NCI-H146 (cell line): ENCODE measurements at places on chromosomes 2 and 18.

GRCh38 chr2:141554810-141555209 is 576.0 kb downstream of the LRP1B start:
- no peak for DNase-seq

- DNase-seq: no peak
These were observed 250.8 kb upstream of the CTAGE1 start for GRCh38 chr18:22668496-22668895.

- DNase-seq: no peak
These were observed 44.7 kb upstream of the SIX2 start for GRCh38 chr2:45053966-45054365.

GRCh38 chr2:9236867-9237266 is 30.3 kb downstream of the ASAP2 start:
- no peak for DNase-seq

GRCh38 chr2:19579461-19579860 is 221.0 kb upstream of the OSR1 start:
- DNase-seq: no peak

GRCh38 chr2:119119076-119119785 is 39.3 kb downstream of the C1QL2 start:
- no peak for DNase-seq

DNA sequence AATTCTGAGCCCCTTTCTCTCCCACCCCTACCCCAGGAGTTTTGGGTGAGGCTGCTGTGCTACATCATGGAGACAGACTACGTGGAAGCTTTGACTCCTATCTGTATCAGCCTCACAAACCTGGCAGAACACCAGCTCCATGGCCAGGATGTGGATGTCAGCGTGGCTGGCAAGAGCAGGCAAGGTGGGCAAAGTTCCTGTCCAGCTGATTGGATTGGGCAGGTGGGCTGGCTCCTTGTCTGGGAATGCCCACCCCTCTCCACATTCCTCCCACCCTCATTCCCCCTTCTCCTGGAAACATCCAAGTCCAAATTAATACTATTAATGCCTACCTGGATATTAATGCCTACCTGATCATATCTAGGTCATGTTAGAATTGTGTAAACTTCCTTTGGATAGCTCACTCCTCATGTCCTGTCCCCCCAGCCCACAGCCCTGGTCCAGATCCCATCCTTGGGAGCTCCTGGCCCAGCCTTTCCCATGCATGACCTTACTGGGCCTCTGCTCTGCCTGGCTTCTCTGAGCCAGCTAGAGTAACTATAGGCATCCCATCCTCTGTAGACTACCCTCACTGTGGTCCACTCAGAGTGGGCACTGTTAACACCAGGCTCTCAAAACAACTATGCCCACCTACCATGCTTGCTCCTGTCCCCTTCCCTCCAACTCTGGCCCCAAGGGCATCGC is 24.1 kb downstream of the MROH2A start:
- no peak for DNase-seq

DNA sequence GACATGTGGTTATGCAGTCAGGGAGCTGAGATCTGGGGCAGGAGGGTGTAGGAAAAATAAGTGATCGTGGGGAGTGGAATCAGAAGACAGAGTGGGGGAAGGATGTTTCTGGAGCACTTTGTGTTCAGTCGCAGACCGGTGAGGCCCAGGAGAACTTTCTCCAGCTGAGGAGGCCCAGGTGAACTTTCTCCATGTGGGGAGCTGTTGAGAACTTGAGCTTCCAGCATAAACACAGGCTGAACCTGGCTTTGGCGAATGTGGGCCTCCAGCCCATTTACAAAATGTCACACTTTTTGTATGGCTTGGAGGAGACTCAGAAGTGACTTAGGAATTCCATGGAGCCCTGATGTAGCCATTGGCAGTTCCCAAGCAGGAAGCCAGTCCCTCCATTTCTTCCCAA is 108.5 kb downstream of the VAPA start:
- no peak for DNase-seq

DNA sequence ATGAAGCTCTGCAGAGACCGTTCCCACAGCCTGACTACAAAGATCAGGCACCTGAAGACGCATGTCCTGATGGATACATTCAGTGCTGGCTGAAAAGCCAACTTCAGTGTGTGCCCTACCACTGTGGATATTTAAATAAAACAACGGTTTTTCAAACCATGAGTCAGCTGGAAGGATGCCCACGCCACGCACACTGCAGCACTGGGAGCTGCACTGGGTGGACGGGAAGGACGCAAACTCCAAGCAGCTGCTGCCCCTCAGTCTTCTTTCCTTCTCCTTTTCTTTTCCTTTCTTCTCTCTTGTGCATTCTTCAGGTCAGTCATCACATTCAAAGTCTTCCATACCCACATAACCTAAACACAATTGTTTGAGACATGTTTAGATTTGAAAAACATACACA is 7.9 kb downstream of the TMEM18 start:
- DNase-seq: no peak

GRCh38 chr2:40544072-40544471 is 92.2 kb upstream of the SLC8A1 start:
- no peak for DNase-seq

GRCh38 chr2:232418056-232418455 is 11.4 kb downstream of the ALPG start:
- no peak for DNase-seq

DNA sequence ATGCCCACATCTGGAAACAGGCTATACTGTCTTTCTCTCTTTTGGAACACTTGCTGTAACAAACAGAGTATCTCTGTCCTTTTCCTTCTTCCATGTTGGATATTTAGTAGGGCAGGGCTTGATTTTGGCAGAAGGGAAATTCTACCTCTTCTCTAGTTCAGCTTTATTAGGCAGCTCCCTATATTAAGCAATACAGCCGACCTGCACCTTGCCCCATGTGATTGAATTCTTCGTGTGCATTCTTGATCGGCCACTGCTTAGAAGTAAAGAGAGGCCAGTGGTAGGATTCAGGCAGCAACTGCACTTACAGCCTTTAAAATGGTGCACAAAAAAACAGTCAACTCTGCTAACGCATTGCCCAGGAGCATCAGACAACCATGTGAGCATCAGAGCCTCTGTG is 31.3 kb upstream of the FIGN start:
- DNase-seq: no peak

- DNase-seq: no peak
These were observed 43.8 kb downstream of the APOB start for GRCh38 chr2:20999906-21000645.

GRCh38 chr2:144567745-144568144 is 47.8 kb upstream of the ZEB2 start:
- peak; percentile 8 for DNase-seq

GRCh38 chr2:109030870-109031475 is 42.0 kb upstream of the EDAR start:
- DNase-seq: no peak

- DNase-seq: no peak
These were observed 62.7 kb upstream of the GALNT5 start for GRCh38 chr2:157194844-157195243.

- DNase-seq: no peak
These were observed 308.8 kb upstream of the FAM98A start for GRCh38 chr2:33907866-33908265.

DNA sequence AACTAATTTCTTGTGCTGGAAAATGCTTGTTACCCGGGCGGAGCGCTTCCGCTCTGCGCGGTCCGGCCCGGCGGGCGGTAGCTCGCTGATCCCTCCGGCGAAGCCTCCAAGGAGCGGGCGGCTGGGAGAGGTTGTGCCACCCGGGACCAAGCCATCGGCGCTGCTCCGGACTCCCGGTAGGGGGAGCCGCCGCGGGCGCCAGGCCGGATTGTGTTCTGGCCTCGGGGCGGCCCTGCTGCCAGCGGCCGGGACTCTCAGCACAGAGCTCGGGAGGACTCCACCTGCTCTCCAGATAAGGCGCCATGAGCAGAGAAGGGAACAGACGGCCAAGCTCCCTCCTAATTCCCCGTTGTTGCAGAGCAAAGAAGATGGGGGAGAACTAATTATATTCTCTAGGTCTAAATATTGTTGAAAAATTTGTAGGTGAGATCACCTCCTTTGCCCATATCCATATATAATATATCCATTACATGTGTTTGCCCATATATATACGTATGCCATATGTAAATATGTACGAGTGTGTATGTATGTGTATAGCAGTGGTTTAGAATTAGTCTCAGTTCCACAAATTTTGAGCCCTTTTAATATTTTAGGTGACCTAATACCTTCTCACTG is 13.8 kb upstream of the SATB2 start:
- DNase-seq: peak; percentile 52

- DNase-seq: peak; percentile 72
These were observed 684 bp upstream of the ZCCHC2 start for GRCh38 chr18:62522178-62522503.

- no peak for DNase-seq
These were observed 68.3 kb downstream of the LRPPRC start for GRCh38 chr2:43927442-43927841.

DNA sequence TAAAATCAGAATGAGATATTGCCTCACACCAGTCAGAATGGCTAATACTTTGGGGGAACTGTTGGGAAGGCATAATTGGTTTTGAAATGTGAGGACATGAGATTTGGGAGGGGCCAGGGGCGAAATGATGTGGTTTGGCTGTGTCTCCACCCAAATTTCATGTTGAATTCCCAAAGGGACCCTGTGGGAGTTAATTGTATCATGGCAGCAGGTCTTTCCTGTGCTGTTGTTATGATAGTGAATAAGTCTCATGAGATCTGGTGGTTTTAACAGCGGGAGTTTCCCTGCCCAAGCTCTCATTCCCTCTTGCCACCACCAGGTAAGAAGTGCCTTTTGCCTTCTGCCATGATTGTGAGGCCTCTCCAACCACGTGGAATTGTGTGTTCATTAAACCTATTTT is 59.6 kb downstream of the CSRNP3 start:
- no peak for DNase-seq

DNA sequence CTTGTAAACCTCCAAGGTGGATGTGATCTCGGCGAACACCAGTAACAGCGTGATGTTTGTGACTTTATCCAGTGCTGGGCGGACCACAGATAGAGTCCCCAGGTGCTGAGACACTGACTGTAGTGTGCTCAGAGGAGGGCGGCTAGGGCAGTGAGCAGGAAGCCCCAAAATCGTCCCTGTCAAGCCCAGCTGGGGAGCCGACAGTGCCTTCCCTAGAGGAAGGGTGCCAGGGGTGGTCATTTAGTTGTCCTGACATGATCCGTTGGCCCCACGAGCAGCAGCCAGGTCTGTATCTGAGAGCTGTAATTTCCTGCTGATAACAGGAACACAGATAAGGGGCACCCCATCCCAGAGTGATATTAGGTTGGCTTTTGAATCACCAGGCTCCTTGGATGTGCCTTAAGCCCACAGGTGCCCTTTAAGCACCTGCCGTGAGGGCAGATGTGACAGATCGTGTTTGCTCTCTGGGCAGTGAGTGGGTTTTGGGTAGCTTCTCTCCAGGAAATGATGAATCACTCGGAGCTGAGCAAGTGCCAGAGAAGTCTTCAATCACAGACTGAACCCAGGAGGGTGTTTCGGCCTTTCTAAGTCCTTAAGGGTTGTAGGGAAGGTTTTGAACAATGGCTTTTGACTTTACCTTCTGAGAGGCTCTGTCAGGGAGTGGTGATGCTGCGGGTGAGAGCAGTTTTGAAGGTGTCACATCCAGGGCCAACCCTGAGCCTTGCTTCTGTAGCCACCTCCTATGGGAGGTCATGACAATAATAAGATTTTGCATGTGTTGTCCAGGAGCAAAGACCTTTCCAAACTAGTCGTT is 7.7 kb downstream of the LPIN1 start:
- DNase-seq: peak; percentile 73

DNA sequence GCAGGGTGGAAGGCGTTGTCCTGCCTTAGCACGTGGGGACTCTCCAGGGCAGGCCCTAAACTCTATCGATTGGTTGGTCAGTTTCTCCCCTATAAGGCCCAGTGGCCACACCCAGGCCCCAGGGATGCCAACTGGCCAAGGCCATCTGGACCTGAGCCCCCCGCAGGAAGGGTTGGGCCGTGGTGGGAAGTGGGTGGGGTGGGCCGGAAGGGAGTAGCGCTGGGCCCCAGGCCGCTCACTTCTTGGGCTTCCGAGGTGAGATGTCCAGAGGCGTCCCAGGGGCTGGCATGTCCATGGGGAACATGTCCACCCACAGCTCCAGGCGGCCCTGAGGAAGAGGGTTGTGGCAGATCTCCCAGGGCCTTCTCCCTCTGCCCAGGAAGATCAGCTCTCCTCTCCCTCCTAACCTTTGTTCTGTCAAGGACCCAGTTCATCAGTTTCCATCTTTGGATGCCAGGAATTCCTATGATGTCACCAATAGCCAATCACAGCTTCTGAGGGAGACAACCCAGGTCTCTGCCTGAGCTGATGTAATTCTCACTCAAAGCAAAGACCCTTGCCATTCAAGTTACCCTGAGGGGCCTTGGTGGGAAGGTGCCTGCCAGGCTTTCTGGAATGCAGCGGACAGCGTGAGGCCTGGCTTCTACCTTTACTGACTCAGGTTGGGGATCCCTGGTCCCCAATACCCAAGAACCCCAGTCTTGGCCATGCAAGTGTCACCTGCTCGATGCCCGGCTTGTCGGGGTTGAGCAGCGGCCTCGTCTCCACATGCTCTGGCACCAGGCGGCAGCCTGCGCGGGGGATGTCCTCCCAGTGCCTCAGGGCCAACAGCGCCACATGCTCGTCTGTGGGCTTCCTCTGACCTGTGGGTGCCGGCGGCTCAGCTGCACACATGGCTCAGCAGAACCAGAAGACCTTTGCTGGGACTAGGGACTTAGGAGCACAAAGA is 14.4 kb downstream of the OTOF start:
- DNase-seq: no peak

GRCh38 chr2:237182422-237183123 is 96.9 kb downstream of the COPS8 start:
- DNase-seq: no peak

GRCh38 chr2:30927465-30928075 is 120.3 kb upstream of the CAPN13 start:
- DNase-seq: no peak

- no peak for DNase-seq
These were observed 27.1 kb downstream of the VPS54 start for GRCh38 chr2:63992061-63992685.

DNA sequence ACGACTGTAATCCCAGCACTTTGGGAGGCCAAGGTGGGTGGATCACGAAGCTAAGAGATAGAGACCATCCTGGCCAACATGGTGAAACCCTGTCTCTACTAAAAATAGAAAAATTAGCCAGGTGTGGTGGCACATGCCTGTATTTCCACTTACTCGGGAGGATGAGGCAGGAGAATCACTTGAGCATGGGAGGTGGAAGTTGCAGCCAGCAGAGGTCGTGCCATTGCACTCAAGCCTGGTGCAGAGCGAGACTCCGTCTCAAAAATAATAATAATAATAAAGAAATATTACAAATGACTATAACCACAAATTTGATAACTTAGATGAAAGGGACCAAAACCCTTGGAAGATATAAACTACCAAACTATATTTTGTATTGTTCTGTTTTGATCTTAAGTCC is 226.3 kb upstream of the GULP1 start:
- no peak for DNase-seq

- peak; percentile 6 for DNase-seq
These were observed 53.4 kb downstream of the CHN1 start for GRCh38 chr2:174951745-174952144.
